ENCODE measurements at places on chromosomes 1 and 21. TPM values are rescaled to one million over a fixed set of nuclear protein-coding genes. Genes with fewer than 3 reads are reported as not detected.

CDC42BPA gene
- 25.8 TPM for total RNA-seq

AIM2 gene
- not detected for total RNA-seq

CTH gene
- total RNA-seq: 14.2 TPM

RIPPLY3 gene
- not detected for total RNA-seq

SPRR4 gene
- not detected for total RNA-seq

KIF26B gene
- total RNA-seq: 1.8 TPM

ERG gene
- not detected for total RNA-seq

CAPN8 gene
- under 0.01 TPM for total RNA-seq

SNIP1 gene
- 11.3 TPM for total RNA-seq

SELENBP1 gene
- 7.0 TPM for total RNA-seq

SGIP1 gene
- total RNA-seq: 0.79 TPM

COP1 gene
- total RNA-seq: 70.0 TPM

NHLH1 gene
- not detected for total RNA-seq

GPATCH3 gene
- total RNA-seq: 11.8 TPM

SIK1 gene
- total RNA-seq: 33.2 TPM

LRRC53 gene
- not detected for total RNA-seq

S100A14 gene
- 1,221 TPM for total RNA-seq

MTARC1 gene
- total RNA-seq: 2.0 TPM

FAM3B gene
- total RNA-seq: not detected

TRIM67 gene
- total RNA-seq: not detected

FABP3 gene
- total RNA-seq: 0.79 TPM

PIGV gene
- 14.2 TPM for total RNA-seq

HSPB7 gene
- total RNA-seq: under 0.01 TPM

SFN gene
- total RNA-seq: 465 TPM
